Stimulated activated CD8-positive, alpha-beta memory T cell treated with anti-CD3 and anti-CD28 coated beads, Interleukin-7, amount 100 ng/mL, for 4 hours (primary cell): ENCODE measurements at places on chromosomes 12 and 14.

DNA sequence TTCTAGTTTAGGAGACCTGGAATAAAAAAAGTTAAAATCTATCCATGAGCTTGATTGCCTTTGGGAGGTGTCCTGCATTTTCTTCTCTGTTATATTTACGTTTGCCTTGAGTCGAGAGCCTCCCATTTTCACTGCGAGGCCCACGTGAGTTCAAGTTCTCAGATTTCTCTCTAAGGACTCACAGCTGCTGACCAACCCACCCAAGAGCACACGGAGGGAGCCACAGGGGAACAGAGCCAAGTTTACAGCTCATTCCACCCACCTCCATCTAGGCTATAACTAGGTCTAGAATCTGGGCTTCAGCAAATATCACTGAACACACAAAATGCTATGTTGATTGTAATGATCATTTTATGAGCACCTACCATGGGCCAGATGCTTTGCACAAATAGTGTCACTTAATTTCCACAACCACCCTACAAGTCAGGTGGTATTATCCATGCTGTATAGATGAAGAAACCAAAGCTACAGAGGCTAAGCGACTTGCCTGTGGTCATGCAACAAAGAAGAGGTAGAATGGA lies 16.7 kb downstream of the ALDH1L2 start:
- no peak for DNase-seq

DNA sequence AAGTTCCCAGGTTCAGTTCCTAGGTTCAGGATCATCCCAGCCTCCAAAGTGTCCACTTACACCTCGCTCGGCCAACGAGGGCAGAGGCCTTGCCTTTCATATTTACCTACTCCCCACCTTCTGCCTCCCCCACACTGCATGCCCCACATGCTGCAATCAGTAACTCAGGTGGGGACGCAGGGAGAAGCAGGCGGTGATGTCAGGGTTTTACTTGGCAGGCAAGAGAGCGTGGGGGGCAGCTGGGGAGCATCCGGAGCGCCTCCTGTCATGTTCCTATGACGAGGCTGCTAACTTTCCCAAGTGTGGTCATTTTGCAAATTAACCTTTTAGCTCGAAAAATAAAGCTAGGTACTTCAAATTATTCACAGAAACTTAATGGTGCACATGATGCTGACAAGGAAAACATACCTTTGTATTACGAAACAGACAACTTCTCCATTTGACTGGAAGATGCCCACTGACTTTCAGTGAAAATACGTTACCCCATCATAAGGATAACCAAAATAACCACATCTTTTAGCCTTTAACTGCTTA lies 53.8 kb downstream of the SETD3 start:
- no peak for DNase-seq

GRCh38 chr14:49427117-49427516 lies 159.1 kb downstream of the RPS29 start:
- no peak for DNase-seq

DNA sequence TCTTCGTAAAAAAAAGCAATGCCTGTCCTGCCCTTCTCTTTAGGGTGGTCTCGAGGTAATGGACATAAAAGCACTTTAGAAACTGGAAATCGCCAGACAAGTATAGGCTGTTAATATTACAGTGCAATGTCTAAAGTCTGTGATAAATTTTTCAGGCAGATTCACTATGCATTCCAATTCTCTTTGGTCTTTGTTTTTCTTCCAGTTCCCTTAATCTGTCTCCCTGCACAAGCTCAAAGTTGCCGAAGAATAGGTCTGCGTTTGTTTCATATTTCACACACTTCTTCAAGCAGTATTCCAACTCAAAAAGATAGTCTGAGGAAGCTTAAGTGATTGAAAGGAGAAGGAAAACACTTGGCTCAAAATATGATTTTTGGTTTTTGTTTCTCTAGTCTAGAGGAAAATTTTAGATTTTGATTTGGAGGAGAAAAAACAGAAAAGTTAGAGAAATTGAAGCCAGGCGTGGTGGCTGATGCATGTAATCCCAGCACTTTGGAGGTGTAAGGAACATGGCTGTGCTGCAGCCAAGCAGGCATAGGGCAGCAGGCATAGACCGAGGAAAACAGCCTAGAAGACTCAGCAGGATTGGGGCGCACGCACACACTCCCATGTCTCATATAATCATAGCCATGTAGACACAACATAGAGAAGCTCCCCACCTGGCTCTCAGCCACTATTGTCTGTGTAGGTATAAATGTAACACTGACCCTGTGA lies 96.2 kb upstream of the TMPO start:
- DNase-seq = no peak

DNA sequence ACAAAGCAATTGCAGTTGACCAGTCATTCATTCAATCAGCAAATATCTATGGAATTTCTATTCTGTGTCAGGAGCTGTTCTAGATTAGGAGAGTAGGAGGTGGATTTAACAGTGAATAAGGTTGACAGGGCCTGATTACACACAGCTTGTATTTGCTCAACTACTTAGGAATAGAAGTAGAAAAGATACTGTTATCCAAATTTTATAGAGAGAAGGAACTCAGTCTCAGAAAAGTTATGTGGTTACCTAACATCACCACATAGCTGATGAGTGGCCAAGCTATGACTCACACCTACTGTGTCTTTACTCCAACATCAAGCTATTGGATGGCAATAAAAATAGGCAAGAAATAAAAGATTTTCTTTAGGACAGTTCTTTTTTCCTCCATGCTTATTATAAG lies 374.8 kb downstream of the RMST start:
- DNase-seq = no peak

DNA sequence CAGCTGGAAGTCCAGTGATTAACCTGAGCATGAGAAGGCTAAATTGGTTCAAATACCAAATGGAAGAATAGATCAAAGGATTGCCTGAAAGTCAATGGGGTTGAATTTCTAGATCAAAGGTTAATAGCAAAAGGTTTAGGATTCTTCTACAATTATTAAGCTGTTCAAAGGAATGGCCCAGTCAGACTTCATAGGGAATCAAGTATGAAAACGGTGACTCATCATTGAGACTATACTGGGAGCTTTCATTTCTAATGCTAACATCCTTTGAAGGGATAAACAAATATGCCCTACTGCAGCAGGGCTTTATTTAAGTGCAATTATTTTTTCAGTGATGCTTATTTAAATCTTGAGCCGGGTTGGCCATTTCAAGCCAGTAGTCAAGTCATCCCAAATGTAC lies 152.8 kb downstream of the RIMBP2 start:
- DNase-seq = no peak

DNA sequence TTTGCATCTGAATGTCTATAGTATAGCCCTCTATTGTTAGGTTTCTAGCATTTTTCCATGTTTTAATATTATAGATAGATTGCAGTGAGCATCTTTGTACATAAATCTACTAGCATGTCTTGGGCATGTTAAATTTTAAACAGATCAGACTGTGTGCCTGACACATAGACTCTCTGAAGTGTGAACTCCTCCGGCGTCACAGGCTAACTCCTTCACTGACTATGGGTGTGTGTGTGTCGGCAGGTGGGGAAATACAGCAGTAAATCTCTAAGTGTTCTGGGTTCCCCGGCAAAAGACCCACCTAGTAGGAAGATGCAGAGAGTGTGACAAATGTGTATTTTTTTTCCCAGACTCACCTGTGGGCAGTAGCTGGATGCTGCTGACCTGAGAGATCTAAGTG lies 2.3 kb downstream of the VWF start:
- no peak for DNase-seq

DNA sequence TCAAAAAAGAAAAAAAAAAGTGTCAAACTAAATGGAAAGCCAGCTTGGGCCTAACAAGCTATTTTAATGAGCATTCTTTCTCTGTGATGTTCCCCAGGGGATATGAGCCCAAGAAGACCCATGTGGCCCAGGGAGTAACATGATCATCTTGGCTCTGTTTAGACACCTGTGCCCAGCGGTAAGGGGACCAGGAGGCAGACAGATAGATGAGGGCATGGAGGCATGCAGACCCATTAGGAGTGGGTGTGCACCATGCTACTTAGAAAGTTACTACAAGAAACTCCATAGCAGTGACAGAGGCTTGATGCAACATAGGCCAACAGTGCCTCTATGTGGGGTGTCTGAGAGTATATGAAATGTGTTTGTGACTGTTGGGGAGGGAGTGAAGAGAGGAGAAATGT lies 3.1 kb upstream of the CREBL2 start:
- no peak for DNase-seq

GRCh38 chr14:79256380-79256779 lies 954.9 kb downstream of the DIO2 start:
- no peak for DNase-seq

GRCh38 chr14:37114002-37114401 lies 58.4 kb downstream of the SLC25A21 start:
- DNase-seq = no peak

GRCh38 chr14:70776197-70776596 lies 33.1 kb downstream of the MAP3K9 start:
- no peak for DNase-seq

DNA sequence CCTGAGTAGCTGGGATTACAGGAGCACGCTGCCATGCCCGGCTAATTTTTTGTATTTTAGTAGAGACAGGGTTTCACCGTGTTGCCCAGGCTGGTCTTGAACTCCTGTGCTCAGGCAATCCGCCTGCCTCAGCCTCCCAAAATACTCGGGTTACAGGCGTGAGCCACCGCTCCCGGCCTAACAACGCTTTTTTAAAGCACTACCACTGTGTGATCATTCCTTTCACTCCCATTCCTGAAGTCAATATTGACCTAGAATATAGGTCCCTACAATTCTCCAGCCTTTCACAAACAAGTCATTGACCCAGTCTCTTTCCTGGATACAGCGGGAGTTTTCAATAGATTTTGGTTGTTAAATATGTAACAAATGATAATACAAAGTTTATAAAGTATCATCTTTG lies 62.8 kb downstream of the KIF21A start:
- DNase-seq = no peak

DNA sequence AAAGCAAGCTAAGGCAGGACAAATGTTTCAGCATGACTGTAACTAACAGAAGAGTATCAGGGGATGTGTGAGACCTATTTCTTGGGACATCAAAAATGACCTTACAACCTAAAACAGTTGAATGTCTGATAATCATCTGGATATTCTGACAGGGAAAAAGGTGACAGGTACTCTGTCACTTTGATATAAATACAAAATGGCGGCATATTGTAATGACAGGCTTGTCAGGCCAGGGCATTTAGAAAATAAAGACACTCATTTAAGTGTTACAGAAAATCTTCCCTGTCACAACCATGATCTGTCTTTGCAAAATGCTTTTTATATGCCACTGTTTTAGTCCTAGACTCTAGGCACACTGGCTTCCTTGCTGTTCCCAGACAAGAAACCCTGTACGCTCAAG lies 1033.3 kb upstream of the FLRT2 start:
- DNase-seq = no peak

GRCh38 chr14:84390010-84390409 lies 1139.9 kb upstream of the FLRT2 start:
- no peak for DNase-seq

GRCh38 chr12:304805-305204 lies 42.2 kb upstream of the SLC6A13 start:
- DNase-seq = no peak

DNA sequence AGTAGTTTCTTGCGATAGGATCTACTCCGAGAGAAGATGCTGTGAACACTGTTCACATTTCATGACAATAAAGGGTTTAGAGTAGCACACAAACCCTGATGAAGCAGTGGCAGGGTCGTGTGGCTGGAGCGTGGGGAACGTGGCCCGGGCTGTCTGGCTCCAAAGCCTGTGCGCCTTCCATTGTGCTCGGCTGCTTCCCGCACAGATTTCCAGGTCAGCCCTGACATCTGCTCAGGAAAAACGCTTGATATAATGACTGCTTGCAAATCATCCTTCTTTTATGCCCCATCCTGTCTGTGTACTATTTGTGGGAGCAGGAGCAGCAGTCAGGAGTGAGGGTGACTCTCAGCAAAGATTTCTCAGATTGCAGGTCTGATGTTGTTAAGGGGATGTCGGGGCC lies 78.6 kb downstream of the EML1 start:
- no peak for DNase-seq

DNA sequence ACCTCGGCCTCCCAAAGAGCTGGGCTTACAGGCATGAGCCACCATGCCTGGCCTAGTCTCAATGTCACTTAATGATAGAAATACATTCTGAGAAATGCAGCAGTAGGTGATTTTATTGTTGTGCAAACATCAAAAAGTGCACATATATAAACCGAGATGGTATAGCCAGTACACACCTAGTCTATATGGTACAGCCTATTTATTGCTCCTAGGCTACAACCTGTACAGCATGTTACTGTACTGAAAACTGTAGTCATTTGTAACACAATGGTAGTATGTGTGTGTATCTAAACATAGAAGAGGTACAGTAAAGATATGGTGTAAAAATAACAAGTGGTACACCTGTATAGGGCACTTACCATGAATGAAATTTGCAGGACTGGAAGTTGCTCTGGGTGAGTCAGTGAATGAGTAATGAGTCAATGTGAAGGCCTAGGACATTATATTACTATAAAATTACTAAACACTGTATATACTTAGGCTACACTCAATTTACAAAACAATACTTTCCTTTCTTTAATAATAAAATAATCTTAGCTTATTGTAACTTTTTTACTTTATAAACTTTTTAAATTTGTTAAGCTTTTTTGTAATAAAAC lies 166.7 kb upstream of the SYT1 start:
- no peak for DNase-seq

- DNase-seq = no peak
Measured at GRCh38 chr12:122880155-122880667, 15.7 kb downstream of the VPS37B start.

DNA sequence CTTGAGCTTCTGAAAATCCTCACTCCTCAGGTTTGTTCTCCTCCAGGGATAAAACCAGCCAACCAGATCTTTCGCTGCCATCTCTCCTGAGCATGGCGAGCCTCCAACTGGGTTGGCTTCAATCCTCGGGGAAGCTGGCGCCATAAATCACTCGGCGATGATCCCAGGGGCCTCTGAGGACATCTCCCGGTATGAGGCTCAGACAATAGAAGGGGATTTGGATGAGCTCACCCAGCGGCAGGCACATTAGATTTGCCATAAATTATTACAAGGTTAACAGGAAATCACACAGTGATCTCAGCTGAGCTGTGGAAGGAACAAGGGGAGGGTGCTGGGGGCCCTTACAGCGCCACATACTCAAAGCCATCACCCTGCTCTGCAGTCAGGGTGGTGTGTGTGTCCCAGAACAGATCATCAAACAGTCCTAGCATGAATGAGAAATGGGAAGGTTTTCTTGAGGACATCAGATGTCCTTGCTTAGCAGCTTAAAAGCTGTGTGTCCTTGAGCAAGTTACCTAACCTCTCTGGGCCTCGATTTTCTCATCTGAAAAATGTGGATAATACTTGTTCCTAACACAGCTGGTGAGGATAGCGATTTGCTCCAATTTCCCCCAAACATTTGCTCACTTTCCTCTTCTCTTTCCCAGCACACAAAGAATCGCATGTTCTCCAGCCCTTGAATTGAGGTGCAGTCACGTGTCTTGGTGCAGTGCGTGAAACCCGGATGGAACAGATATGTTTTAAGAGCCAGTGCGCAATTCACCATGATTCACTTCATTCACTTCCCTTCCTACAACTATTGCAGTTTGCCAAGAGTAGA lies 142.8 kb downstream of the SCARB1 start:
- DNase-seq = no peak

DNA sequence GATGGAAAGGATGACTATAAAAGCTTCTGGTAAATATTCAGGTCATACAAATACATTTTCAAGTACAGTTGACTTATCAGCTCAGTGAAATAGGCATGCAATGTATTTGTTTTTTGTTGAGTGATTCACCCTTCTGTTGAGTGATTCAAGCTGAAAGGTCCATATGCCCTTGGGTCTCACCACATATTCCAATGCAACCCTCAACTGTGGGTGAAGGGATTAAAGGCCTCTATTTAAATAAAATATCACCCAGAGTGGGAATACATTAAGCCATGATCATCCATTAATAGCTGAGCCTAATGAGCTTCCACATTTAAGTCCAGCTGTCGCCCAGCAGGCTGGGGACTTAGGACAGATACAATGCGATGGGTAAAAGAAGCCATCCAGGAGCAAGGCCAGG lies 120.2 kb downstream of the CRACR2A start:
- DNase-seq = no peak
